ENCODE measurements at places on chromosomes 13 and 19.

- DNase-seq: no peak
These were observed 118.1 kb upstream of the SOX1 start for GRCh38 chr13:111948811-111949210.

DNA sequence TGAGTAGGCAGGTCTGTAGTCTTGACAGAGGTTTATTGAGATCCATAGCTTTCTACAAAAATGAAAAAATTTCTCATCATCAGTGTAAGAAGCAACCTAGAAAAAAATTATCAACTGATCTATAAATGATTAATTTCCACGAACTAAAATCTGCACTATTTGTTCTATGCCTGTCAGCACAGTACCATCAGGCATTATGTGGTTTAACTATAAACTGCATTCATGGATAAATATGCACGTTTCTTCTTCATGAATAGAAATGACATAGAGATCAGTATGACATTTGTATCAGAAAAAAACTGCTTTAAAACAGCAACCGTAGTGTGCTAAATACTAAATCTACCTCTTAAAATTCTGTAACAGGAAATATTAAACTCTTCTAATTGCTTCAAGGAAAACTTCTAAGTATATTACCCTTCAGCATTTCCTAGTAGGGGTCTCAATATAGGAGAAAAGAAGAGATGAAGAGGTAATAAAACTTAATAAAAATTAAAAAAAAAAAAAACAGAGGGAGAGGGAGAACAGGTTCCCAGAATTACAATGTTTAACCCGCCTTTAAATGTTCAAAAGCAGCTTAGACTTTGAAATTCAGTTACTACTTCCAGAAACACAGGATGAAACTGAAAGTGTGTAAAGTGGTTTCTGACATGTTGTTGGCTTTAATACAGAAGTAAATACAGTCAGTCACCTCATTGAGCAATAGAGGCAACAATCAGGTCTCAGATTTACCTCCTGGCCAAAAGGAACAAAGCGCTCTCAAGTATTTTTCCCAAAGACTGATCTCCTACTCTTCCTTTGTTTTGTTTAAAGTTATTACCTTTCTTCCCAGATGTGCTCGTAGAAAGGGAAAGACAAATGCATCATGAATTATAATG lies 144.4 kb downstream of the DIAPH3 start:
- DNase-seq: no peak

DNA sequence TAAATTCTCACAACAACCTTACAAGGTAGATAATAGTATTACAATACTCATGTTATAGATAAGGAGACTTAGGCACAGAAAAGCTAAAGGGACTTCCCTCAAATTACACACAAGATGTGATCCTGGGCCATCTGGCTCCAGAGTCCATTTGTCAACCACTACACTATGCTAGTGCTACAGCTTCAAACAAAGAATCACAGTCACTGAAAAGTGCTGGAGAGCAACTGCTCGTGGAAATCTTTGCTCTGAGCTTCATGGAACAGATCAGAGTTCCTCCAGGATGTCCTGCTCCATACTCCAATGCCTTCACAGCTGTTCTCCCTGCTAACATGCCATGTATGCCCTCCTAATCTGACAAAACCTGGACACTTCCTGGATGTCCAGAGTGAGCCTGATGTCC lies 271.2 kb downstream of the ENOX1 start:
- no peak for DNase-seq

DNA sequence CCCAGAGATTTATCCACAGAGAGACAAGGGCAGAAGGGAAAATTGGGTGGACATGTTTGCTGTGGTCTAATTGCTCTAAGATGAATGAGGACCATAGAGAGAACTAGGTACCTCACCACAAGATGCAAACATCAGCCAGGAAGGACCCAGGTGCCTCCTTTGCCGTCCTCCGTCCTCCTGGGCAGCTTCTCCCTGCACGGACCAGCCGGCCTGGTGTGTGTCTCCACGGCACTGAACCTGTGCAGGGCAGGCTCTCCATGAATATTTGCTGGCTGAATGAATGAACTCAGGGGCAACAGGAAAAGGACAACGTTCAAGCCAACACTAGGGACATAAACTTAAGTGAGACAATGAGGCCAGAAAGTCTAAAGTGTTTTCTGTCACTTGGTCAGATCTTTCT lies 143.9 kb downstream of the ZNF536 start:
- DNase-seq: no peak

GRCh38 chr19:19816679-19817078 lies 4.9 kb downstream of the ZNF506 start:
- no peak for DNase-seq

DNA sequence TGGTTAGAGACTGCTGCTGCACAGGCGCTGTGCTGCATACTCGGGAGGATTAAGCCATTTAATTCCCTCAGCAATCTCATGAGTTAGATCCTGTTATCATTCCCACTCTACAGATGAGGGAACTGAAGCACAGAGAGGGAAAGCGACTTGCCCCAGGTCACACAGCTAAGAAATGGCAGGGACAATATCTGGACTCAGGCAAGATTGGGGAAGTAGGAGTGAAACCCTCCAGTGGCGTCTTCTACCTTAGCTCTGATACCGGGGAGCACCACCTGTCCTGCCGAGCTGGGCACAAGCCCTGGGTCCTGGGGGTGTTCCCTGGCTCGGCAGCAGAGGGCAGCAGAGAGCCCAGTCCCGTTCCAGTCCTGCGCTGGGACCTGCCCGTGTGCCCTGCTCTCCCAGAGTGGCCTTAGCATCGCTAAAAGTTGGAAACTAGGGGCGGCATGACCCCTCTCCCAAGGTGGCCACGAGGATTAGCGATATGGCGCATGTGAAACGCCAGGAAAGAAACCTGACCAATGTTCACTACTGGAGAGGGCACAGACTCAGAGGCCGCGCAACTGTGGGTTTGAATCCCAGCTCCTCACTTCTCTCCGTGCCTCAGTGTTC lies 20.5 kb downstream of the CYTH2 start:
- DNase-seq: no peak

- no peak for DNase-seq
These were observed 17.3 kb downstream of the BICRA start for GRCh38 chr19:47626238-47626637.

DNA sequence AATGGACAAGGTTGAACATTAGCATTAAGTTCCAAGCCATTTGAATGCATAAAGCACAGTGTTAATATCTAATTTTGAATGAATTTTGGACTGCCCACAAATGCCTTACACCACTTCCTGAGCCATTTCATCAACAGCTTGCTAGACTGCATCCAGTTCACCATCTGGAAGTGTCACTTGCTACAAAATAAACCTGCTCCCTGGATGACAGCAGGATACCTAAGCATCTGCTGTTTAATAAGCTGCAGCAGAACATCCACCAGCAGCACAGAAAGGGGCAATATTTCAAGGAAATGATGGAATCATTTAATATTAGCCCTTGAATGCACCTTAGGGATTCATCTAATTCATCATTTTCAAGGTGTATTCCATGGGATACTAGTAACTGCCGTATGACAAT lies 76.6 kb upstream of the PCDH9 start:
- no peak for DNase-seq

DNA sequence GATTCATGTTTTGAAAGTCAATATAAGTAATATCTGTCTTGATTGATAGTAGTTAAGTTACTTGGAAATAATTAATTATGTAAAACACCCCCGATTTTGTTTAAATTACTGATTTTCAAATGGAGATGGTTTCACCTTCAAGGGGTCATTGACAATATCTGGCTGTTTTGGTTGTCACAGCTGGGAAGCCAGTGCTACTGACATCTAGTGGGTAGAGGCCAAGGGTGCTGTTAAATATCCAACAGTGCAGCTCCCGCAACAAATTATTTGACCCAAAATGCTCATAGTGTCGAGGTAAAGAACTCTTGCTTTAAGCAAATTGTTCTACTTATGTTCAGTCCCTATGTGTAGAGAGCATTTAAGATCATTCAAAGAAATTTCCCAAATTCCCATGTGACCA lies 50.6 kb upstream of the PCDH20 start:
- DNase-seq: no peak

- no peak for DNase-seq
These were observed 10.9 kb downstream of the PEG3 start for GRCh38 chr19:56829596-56829995.

DNA sequence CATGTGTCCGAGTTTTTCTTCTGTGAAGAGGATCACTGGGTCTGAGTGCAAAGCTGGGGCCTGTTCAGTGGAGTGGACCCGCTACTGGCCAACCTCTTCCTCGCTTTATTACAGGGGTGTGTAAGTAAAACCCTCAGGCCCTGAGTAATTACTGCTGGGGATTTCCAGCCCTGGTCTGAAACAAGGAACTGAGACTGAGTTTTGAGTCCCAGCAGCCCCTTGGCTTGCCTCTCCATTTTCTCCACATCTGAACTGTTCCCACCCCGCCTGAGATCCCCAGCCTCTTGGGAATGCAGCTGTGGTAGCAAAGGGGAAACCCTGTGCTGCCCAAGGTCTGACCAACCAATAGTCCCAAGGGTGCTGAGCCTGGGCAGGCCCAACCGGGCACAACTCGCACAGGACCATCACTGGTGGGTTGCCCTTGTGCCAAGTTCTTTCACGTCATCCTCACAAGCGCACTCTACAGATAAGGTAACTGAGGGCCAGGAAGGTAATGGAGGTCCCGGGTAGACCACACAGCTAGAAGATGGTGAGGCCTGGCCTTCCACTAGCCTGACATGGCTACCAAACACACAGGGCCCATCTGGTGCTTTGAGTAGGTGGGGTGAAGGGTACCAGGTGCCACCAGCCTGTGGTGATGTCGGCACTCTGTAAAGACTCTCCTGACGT lies 13.7 kb upstream of the SLC35E1 start:
- DNase-seq: no peak

DNA sequence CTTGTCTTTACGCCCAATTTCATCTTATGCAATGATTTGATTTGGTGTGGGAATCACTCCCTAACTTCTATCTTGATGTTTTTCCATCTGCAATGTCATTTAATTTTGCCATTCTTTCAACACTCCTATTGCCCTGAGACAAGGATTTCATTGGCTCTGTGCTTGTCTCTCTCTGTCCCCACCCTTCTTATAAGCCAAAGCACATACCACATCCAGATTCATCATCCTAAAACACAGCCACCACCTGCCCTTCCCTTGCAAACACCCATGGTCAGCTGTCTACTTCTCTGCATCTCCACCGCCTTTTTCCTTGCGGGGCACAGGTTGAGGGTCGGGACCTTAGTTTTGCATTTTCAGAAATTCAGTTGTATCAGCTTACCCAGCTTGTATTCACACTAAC lies 225.8 kb upstream of the SOX21 start:
- no peak for DNase-seq

- no peak for DNase-seq
These were observed 175.9 kb downstream of the IRS2 start for GRCh38 chr13:109610517-109610916.

DNA sequence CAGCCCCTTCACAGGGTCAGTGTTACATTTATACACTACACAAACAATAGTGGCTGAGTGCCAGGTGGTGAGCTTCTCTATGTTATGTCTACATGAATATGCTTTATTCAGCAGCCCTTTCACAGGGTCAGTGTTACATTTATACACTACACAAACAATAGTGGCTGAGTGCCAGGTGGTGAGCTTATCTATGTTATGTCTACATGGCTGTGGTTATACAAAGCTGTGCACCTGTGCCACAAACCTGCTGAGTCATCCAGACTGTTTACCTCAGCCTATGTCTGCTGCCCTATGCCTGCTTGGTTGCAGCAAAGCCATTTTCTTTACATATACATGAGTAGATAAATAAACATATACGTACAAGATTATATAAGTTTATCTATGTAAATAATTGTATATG lies 76.5 kb downstream of the ZNF726 start:
- DNase-seq: no peak

DNA sequence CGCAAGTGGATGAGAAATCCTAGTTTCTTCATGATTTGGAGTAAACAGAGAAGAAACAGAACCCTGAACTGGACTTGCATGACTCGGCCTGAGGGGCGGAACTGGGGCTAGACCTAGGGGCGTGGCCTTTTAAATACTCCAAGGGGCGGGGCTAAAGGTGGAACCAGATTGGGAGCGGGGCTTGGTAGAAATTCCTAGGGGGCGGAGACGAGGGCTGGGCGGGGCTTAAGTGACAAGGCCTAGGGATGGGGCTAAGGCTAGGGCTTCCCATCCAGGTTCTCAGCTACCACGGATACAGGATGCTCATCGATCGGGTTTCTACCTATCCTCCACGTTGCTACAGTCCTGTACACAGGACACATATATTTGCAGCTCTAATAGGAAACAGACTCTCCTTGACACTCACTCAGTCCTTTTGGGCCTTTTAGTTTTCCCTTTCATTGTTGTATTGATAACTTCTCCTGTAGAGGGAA lies 372 bp upstream of the ZNF699 start:
- peak; percentile 80 for DNase-seq

DNA sequence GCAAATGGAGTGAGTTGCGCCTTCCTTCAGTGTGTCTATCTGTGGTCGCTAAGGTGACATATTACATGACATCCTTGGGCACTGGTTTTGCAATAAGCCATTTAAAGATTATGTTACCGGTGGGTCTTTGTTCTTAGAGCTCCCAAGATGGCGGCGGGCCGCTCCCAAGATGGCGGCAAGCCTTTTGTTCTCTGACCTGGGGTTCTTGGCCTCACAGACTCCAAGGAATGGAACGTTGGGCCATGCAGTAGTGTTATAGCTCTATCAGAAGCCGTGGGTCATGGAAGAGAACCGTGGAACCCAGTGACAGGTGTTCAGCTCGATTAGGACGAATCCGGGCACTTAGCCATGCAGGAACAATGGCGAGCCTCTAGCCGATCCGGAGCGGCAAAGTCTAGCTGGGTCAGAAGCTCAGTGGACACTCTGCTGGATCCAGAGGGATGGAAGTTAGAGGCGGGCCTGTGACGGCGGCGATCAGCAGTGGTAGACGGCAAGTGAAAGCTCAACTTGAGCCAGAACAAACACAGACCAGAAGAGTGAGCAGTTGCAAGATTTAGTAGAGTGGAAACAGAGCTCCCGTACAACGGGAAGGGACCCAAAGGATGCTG lies 188.6 kb downstream of the TEX29 start:
- DNase-seq: no peak

- DNase-seq: no peak
These were observed 37.3 kb downstream of the CILP2 start for GRCh38 chr19:19575411-19575810.

DNA sequence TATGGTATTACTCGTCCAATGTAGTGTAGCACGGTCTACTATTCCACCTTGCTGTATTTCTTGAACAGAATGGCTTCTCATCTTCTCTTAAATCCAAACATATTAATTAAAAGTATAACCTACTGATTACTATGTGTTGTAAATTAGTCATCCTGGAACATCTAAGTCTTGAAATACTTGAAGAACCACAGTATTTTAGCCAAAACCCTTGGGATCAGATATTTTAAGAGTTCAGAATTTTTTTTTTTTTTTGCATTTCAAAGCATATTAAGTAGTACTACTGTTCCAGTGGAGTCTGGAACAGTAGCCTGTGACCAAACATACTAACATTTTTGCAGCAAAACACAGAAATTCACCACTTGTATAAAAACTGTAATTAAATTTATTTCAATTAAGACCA lies 30.1 kb downstream of the ZC3H13 start:
- peak; percentile 8 for DNase-seq

GRCh38 chr19:2719920-2720776 lies 1.0 kb downstream of the DIRAS1 start:
- no peak for DNase-seq

Measured in fibroblast of skin of left quadriceps (primary cell).